ENCODE measurements at places on chromosomes 7 and 10. TPM values are rescaled to one million over a fixed set of nuclear protein-coding genes. Genes with fewer than 3 reads are reported as not detected.
A peak's percentile ranks its signal among the peaks of the same experiment; 100 is the strongest.

Gene PAX4
- total RNA-seq, result not detected

Gene MSMB
- not detected for total RNA-seq

Gene PKD2L1
- not detected for total RNA-seq

Gene CEP55
- 32.4 TPM for total RNA-seq

GRCh38 chr10:17865351-17865750, 56.2 kb downstream of the MRC1 start:
- H3K27ac ChIP-seq, result no peak overlapping the region
- H3K36me3 ChIP-seq, result no peaks in the 10 kb centered on the region
- DNase-seq, result peak; percentile 31

Measured in GM23248 (cell line).